ENCODE measurements at places on chromosomes 3 and 15.

DNA sequence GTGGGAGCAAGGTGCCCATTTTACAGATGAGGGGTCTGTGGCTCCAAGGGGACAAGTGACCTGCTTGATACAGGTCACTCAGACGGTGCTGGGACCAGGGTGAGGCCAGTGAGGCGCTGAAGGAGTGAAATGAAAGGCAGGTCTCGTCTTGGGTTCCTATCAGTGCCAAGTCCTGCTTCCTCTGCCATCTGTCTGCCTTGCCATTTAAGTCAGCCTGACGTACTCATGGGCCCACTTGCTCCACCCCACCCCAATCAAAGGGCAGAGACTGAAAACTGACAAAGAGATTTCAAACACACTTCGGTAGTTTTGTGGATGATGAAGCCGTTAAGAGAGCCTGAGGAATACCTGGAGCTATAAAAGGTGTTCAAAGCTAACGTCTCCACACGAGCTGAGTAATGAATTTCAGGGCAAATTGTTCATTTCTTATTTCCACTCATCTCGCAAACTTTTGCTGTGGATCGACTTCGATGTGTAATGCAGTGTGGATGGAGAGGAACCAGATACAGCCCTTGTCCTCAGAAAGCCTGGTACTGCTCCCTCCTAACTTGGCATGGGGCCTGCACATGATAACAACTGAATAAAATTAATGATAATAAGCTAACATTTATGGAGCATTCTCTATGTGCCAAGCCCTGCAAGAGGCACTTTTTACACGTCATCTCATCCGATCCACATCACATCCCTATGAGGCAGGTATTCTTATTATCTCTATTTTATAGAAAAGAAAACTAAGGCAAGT is 36.6 kb downstream of the ATP2B2 start:
- no peak for DNase-seq

GRCh38 chr3:196835086-196835485 is 32.6 kb upstream of the SENP5 start:
- DNase-seq: no peak

- no peak for DNase-seq
Measured at GRCh38 chr15:55884223-55884622, 109.2 kb downstream of the NEDD4 start.

DNA sequence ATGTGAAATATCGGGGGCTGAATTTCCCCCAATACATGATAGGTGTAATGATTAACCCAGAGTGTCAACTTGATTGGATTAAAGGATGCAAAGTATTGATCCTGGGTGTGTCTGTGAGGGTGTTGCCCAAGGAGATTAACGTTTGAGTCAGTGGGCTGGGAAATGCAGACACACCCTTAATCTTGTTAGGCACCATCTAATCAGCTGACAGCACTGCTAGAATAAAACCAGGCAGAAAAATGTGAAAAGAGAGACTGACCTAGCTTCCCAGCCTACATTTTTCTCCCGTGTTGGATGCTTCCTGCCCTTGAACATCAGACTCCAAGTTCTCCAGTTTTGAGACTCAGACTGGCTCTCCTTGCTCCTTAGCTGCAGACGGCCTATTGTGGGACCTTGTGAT is 247.8 kb downstream of the OTOL1 start:
- DNase-seq: no peak

DNA sequence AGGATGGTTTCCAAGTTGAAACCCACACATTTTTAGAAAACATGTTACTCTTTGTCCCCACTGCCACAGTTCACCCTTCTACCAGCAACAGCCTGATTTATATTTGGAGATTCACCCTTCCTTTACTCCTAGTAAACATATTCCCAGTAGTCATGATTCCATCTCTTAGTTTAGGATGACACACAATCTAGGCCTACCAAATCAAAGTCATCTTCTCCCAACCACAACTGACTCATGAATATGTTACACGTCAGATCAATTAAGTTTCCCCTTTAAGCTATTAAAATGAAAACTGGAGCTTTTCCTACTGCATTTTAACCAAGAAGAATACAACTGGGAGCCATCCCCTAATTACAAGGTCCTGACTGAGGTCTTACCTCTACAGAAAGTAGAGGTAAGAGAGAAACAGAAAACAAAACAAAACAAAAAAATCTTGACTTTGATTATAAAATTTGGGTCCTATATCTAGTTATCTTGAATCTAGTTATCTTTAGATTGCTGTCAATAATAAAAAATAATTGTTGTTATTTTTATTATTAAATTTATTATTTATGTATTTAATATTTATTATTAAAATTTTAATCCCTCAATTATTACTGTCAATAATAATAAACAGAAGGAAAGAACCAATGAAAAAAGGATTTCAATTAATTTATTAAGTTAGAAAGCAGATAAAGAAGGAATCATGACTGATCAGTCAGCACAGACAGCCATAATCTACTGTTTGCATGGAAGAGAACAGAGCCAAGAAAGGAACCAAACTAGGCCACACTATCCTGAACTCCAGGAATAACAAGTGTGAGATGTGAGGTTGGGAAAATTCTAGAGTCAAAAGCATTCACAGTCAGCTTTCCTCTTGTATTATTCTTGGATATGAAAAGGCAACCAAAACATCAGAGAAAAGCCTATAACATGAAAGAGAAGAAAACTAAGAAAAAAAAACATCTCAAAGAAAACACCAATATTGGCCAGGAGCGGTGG is 12.5 kb downstream of the DPH6 start:
- no peak for DNase-seq

DNA sequence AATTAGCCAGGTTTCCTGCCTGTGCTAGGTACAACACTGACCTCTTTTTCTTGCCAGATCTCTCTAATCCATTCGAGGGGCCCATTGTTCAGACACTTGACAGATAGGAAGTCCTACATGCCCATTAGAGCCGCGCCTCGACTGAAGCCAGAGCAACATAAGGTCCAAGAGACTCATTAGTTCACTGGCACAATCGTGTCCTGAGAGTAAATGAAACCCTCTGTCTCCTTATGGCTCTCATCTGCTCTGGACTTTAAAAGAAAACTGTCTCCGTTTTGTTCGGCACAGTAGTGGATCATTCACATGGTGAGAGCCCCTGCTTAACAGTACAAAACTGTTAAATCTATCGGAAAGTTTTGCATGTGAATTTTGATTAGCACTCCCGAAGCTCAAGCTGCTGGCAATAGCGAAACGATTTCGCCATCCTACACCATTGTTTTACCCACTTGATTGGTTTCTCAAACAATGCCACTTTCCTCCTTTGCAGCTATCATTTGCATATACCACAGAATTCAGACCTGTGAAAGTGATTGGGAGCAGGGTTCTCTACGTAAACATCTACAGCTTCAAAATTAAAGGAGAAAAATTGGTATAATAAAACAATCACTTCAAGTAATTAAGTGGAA is 19.0 kb upstream of the C15orf61 start:
- no peak for DNase-seq

- no peak for DNase-seq
Measured at GRCh38 chr3:36681867-36682266, 82.5 kb downstream of the DCLK3 start.

DNA sequence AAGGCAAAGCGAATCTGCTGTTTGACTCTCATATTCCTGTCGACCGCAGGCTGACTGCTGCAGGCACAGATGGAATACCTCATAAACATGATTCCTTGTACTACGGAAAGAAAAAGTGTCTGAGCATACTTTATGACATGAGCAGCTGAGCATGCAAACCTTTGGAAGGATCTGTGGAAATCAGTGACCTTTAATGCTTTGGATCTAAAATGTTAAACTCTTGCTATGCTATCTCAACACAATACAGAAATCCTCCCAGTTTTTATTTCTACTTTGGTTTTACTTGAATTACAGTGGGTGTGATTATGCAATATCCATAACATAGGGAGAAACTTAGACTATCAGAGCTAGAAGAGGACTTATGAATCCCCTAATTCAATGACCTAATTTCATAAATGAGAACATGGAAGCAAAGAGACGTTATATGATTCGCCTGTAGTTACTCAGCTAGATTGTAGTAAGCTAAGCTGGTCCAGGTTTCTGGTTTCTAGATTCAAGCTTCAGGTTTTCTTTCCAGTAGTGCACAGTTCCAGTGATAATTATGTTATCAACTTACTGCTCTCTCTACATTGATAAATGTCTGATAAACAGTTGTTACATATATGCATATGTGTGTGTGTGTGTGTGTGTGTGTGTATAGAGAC is 127.6 kb upstream of the GBE1 start:
- no peak for DNase-seq

DNA sequence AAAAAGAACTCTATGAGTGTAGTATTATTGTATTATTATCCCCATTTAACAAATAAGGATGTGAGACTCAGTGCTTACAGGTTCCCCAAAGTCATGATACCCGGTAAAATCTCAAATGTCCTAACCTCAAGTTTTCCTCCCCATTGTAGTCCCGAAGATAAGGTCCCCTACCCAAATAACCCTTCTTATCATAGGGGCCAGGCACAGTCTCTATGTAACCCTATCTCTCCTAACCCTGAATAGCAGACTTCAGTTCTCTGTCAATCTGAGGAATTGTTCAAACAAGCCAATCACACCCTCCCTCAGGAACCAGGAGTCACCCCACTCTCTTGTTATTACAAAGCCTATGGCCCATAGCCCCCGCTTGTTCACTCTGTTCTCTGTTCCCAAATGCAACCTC is 10.5 kb upstream of the SUSD5 start:
- no peak for DNase-seq

DNA sequence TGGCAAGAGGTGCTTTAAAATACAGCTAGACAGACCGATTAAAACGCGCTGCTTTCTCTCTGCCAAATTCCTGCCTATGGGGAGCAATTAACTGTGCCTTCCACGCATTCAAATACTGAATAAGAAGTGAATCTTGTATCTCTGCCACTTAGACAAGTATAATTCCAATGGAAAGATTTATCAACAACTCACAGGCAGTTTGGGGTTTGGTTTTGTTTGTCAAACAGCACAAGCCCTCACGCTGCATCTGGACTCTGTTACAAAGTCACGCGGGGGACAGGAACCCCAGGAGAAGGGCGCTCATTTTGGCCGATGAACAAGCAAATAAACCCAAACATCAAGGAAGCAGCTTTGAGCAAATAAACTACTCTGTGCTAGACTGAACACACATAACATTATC is 61.8 kb upstream of the TMCO5A start:
- DNase-seq: no peak

DNA sequence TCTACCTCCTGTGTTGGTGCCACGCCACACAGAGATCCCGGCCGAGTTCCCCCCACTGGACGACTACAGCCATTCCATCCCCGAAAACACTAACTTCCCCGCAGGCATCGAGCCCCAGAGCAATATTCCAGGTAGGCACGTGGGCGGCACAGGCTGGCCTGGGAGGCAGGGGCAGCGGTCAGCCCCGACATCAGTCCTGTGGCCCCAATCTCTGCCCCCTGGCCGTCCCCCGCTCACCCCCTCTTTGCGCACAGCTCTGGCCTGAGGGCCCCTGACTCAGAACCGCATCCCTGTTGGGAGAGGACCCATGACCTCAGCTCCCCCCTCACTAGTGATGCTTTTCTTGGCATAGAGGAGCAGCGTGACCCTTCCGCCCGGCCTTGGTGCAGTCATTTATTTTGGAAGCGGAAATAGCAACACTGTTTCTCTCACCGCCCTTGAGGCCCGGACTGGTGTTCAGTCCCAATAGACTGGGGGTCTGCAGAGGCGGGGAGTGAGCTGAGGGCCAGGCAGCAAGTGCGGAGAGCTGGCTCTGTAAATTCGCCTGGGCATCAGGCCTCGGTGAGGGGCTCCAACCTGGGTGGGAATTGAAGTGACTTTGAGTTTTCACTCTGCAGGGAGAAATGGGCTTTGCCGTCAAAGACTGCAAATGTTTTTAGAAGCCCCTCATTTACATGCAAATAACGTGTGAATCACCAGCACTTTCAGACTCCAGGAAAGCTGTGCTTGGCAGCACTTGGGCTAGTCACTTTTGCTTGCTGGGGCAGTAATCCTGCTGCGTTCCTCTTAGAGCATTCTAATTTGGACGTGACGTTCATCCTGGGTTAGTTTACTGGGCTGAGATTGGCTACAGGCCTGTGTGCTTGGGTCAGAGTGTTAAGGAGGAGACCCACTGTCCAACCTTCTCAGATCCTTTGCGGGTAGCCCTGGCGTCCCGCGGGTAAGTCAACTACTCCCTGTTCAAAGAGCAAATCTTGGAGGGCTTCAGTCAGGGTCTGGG is 88.9 kb downstream of the AAGAB start:
- no peak for DNase-seq

DNA sequence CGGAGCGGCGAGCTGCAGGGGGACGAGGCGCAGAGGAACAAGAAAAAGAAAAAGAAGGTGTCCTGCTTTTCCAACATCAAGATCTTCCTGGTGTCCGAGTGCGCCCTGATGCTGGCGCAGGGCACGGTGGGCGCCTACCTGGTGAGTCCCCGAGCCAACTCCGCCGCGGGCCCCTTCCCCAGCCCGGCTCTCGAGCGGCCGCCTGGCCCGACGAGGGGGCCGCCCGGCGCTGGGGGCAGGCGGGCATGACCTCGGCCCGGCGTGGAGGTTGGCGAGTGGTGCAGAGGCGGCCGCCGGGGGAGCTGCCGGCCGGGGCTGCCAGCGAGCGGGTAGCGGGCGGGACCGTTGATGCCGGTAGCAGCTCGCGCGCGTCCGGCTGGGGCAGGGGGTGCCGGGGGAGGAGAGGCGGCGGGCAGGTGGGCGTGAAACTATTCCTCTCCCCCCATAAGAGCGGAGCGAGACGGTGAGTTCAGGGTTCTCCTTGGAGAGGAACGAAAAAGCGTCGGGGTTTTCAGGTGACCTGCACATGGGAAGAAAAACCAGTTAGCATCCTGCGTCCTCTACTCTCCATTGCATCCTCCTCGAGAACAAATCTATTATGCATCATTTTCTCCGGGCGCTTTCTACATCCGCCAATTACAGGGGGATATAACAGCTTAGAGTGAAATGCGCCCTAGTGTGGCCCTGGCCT is 585 bp downstream of the SLCO3A1 start:
- peak; percentile 57 for DNase-seq

GRCh38 chr15:78075490-78076230 is 1.9 kb downstream of the TBC1D2B start:
- DNase-seq: no peak

GRCh38 chr3:149717391-149718056 is 34.8 kb downstream of the COMMD2 start:
- no peak for DNase-seq

GRCh38 chr3:41097896-41098496 is 101.3 kb upstream of the CTNNB1 start:
- DNase-seq: no peak

DNA sequence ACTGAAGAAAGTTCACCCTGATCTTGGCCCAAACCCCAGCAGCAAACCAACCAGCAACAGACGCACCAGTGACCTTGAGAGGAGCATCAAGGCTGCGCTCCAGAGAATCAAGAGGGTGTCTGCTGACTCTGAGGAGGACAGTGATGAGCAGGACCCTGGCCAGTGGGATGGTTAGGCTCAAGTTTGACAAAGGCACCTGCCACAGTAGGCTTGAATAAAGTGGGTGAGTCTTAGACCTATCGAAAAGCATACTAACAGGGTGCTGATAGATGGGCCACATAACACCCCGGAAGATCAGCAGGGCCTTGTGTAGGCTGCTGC is 23.9 kb downstream of the WHAMM start:
- no peak for DNase-seq
